ENCODE measurements at places on chromosomes 5 and 9.

DNA sequence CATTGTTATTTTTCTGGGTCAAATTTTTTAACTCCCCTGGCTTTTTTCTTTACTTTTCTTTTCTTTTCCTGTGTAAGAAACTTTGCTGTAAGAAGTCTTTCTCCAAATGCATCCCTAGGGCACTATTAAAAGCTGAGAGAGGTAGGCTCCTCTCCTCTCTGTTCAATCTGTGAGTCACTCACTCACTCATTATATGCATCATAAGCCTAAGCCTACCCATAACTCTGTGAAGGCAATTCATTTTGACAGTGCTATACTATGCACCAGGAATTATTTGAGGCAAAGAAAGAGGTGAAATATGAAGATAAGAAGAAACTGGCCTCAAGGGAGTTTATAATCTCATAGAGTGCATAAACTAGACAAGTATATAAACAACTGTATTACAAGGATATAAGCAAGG, 67.9 kb upstream of the PRR16 start:
- no peak for DNase-seq

GRCh38 chr9:19788152-19788551, 685 bp downstream of the SLC24A2 start:
- DNase-seq, result no peak

GRCh38 chr9:131951905-131952304, 127.8 kb downstream of the MED27 start:
- no peak for DNase-seq

- DNase-seq, result no peak
Observed at GRCh38 chr5:1660511-1660910, 136.8 kb upstream of the LPCAT1 start.

DNA sequence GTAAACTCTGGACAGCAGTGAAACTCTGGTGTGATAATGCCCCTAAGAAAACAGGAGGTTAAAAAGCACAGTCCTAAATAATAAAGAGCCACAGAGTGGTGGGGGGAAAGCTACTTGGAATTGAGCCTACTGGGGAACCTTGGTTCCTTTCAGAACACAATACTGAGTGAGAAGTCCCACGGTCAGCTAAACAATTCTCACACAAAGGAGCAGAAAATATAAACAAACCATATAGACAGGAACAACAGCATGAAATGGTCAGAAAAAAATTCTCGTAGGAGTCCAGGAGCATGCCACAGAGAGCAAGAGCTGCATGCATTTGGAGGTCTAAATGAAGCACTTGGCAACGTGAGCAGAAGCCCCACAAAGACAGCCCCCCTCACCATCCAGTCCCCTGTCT, 56.0 kb downstream of the TEK start:
- DNase-seq, result no peak

Measured in stimulated activated naive CD4-positive, alpha-beta T cell treated with Interleukin-2 at 50 U/mL for 16 hours (primary cell).